ENCODE measurements at places on chromosomes 3 and 15.

DNA sequence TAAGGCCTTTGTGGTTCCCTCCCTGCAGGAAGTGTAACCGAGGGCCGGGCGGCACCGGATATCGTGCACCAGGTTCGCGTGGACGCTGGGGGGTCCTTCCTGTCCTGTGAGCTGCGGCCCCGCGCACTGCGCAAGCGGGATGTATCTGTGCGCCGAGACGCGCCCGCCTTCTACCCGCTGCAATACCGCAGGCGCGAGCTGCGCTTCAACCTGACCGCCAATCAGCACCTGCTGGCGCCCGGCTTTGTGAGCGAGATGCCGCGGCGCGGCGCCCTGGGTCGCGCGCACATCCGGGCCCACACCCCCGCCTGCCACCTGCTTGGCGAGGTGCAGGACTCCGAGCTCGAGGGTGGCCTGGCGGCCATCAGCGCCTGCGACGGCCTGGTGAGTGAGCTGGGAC is 35.9 kb downstream of the SAXO2 start:
- DNase-seq = peak; percentile 29

- no peak for DNase-seq
Observed at GRCh38 chr15:98952381-98952803, 55.2 kb downstream of the PGPEP1L start.

- no peak for DNase-seq
Observed at GRCh38 chr15:49101536-49101935, 53.9 kb downstream of the COPS2 start.

- no peak for DNase-seq
Observed at GRCh38 chr15:74240002-74240568, 4.0 kb downstream of the CCDC33 start.
